ENCODE measurements at places on chromosomes 5 and 9. TPM values are rescaled to one million over a fixed set of nuclear protein-coding genes. Genes with fewer than 3 reads are reported as not detected.

SLC6A18 gene
- total RNA-seq, result not detected

RUFY1 gene
- total RNA-seq, result 42.4 TPM

MRPL41 gene
- 32.6 TPM for total RNA-seq

GABRA1 gene
- not detected for total RNA-seq

GPX8 gene
- 101 TPM for total RNA-seq

CNTLN gene
- total RNA-seq, result 3.5 TPM
